Heart left ventricle (tissue), 16 donors: ENCODE measurements at places on chromosomes 11 and 22.

DNA sequence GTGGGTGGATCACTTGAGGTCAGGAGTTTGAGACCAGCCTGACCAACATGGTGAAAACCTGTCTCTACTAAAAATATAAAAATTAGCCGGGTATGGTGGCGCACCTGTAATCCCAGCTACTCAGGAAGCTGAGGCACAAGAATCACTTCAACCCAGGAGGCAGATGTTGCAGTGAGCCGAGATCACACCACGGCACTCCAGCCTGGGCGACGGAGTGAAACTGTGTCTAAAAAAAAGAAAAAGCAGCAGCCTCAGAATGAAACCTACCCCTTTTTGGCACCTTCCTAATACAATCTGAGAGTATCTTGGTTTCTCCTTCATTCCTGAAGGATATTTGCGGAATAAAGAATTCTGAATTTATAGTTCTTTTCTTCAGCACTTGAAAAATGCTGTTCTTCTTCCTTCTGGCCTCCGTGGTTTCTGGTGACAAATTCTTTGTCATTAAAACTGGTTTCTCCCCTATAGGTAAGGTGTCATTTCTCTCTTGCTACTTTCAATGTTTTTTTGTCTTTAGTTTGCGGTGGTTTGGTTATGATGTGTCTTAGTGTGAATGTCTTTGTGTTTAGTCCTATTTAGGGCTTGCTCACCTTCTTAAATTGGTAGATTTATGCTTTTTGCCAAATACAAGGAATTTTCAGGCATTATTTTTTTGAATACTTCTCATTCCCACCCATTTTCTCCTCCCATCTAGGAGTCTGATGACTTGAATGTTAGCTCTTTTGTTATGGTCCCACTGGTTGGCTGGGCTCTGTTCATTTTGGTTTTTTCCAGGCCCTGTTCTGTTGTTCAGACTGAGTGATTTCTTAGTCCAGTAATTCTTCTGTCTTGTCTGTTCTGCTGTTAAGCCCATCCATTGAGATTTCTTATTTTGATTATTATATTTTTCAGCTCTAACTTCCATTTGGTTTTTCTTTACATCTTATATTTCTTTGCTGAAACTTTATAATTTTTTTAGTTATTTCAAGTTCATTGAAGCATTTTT is 15.4 kb downstream of the ASRGL1 start:
- no peak for DNase-seq

GRCh38 chr11:44889266-44889665 is 61.4 kb downstream of the TP53I11 start:
- DNase-seq: no peak

DNA sequence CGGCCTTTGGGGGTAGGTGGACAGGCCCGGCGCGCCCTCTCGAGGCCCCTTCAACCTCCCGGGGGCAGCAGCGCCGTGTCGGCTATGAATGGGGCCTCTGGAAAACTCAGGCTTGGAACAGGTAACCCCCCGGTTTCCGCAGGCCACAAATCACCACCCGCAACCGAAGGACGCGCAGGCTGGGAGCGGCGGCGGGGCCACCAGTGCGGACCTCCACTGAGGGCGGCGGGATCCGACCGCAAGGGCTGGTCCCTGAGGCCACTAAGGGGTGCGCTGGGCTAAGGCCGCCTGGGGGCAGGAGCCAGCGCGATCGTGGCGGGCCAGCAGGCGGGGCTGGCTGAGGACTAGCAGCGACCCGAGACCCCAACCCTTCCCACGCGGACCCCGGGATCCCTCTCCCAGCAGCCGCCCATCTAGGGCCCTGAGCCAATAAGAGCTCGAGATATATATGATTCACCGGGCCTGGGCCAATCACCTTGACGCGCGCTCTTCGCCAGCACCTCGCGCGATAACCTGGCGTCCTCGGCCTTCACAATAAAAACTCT is 609 bp upstream of the ATF4 start:
- peak; percentile 98 for DNase-seq

DNA sequence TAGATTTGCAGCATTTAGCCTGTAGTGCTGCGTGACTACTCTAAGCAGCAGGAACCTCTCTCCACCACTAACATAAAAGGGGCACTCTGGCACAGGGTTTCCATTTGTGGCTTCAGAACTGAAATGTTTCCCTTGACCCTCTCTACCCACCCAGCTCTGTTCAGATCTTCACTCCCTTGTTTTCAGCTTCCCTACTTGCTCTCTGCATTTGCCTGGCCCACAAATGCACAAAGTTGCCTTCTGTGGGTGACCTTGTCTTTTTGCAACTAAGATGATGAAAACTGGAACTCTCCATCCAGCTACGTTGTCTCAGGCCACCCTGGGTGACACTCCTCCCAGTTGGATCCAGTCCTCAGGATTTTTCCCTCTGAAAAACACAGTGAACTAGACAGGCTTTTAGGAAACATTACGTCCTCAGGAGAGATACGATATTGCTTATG is 19.8 kb upstream of the PSMA1 start:
- DNase-seq: no peak

- DNase-seq: no peak
Observed at GRCh38 chr11:97110376-97110775, 720.6 kb downstream of the JRKL start.

DNA sequence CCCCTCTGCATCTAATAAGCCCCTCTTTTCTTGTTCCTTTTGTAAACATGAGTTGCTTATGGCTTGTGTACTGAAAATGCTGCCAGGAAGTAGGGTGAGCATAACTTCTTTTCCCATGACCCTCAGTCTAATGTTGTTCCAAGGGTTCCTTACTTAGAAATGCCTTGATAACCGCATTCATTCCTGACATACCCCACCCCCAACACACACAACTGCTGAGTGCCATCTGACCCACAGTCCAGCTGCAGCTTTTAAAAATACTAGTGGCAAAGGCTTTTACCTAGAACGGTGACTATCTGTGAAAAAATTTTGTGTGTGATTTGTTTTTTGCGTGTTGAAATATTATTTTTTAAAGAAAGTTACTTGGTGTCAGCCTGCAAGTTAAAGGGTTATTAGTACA is 52.6 kb downstream of the ARHGAP42 start:
- DNase-seq: peak; percentile 48

DNA sequence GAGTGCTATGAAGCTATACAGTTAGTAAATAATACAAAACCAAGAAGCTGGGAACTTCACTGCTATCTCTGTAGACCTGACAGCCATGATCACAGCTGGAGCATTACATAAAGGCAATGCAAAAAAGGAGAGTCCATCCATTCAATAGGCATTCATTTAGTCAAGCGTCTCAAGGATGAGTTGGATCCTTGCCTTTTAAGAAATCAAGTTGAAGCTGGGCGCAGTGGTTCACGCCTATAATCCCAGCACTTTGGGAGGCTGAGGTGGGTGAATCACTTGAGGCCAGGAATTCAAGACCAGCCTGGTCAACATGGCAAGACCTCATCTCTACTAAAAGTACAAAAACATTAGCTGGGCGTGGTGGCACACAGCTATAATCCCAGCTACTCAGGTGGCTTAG is 48.1 kb upstream of the ALKBH3 start:
- DNase-seq: no peak

DNA sequence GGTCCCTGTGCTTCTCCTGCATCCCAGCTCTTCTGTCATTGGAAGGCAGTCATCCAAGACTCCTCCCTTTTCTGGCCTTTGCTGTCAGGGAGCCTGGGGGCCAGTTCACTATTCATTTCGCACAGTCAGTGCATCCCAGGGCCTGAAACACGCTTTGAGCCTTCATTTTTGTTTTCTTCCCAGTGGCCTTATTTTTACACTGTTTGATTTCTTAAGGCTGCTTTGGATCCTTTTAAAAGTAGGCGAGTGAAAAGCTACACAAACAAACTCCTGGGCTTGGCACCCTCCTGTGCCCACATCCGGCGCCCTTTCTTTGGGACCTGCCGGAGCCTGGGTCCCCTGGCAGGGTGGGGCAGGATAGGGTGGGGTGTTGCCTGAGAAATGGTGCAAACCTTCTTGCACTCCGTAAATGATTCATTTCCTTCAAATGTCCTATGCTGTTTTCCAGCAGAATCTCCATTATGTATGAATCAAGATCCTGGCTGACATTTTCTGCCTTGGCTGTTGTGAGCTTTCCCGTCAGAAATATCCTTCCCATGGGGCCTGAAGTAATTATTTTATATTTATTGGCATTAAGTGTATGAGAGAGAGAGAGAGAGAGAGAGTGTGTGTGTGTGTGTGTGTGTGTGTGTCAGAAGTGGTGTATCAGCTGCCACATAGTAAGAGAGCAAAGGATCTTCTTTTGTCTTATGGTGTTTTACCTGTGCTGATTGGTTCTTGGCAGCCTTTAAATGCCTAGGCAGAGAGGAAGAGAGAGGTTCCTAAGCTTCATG is 45.6 kb downstream of the BCR start:
- peak; percentile 53 for DNase-seq

- DNase-seq: no peak
Observed at GRCh38 chr11:21921151-21921550, 271.7 kb upstream of the ANO5 start.

GRCh38 chr11:4704054-4704789 is at the start of gene MMP26:
Gene MMP26 (plus strand): TSS chr11:4704784.
- DNase-seq: no peak

GRCh38 chr11:2684581-2684980 is 15.2 kb downstream of the KCNQ1OT1 start:
- DNase-seq: no peak

GRCh38 chr11:130414107-130415080 is 14.0 kb downstream of the ADAMTS8 start:
- no peak for DNase-seq

- DNase-seq: no peak
Observed at GRCh38 chr11:9643751-9644150, 20.1 kb upstream of the SWAP70 start.

GRCh38 chr11:71433648-71434450 is 14.3 kb downstream of the DHCR7 start:
- DNase-seq: no peak

GRCh38 chr11:88043149-88043548 is 132.1 kb downstream of the RAB38 start:
- no peak for DNase-seq
